Left forelimb (tissue), 1 donor: ENCODE measurements at places on chromosomes 3 and 15.

- no peak for DNase-seq
Observed at GRCh38 chr3:28207000-28207733, 34.3 kb upstream of the CMC1 start.

GRCh38 chr3:134649106-134649705 is 1.6 kb downstream of the KY start:
- DNase-seq = no peak

- no peak for DNase-seq
Observed at GRCh38 chr3:18987862-18988447, 160.4 kb upstream of the KCNH8 start.

- DNase-seq = no peak
Observed at GRCh38 chr15:39345176-39345575, 235.7 kb upstream of the THBS1 start.

DNA sequence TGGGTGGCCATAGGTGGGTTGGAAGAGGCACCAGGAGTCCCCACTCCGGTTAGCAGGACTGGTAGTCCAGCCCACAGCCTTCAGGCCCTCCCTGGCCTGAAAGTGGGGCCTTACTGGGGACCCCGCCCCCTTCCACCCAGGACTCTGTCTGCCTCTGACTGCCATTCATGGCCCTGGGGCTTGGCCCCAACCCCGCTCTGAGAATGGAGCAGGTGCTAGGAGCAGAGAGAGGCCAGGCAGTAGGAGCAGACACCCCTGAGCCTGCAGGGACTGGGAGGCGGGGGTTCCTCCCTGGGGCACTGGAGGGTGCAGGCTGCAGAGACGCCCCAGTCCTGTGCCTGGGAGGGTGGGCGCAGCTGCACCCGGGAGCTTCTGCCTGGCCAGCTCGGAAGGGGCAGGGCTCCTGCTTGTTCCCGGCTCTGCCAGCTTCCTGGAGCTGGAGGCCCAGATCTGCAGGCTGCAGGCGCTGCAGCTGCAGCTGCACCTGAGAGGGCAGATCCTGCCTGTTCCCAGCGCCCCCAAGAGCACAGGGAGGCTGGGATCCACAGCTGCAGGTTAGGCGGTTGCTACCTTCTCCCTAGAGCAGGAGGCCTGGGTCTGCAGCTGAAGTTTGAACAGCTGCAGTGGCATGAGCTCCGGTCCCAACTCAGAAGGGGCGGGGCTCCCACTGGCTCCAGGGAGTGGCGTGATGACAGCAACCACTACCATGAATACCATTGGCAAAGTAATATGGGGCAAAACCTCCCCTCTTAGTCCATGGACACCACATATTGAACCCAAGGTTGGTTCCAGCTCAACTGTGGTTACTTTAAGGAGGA is 194.7 kb downstream of the SQOR start:
- no peak for DNase-seq

DNA sequence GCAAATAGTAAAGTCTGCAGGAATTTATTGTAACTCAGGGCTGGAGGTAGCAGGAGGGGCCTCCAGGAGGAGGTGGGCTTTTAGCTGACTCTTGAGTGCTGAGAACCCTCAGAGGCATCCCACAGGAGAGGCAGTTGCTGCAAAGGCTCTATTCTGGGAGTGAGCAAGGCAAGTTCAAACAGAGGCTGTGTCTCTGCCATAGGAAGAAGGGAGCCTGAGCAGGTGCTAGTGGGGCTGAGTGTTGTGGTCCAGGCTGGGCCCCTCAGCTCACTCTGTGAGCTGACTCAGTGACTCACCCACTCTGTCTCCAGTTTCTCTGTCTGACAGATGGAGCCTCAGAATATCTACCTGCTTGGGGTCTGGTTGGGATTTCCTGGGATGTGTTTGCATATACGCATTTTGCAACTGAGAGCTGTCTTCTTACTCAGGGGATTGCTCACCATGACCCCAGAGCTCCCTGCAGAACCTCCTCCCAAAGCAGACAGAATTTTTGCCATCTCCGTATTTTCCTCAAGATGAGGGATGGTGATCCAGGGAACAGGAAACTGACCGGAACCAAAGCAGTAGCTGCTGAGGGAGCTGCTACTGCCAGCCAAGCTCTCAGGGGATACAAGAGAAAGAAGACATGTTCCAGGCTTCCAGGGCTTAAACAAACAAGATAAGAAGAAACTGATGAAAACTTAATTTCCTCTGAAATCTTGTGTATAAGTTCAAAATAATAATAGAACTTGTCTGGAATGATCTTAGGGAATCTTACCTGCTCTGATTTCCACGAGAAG is 13.6 kb upstream of the NOX5 start:
- no peak for DNase-seq

- DNase-seq = no peak
Observed at GRCh38 chr3:89414270-89414669, 306.8 kb downstream of the EPHA3 start.

- no peak for DNase-seq
Observed at GRCh38 chr15:88571153-88571851, 24.8 kb upstream of the DET1 start.

- no peak for DNase-seq
Observed at GRCh38 chr3:129796146-129796545, 97.4 kb downstream of the TMCC1 start.
